ENCODE measurements at places on chromosomes 16 and 17. TPM values are rescaled to one million over a fixed set of nuclear protein-coding genes. Genes with fewer than 3 reads are reported as not detected.

DNA sequence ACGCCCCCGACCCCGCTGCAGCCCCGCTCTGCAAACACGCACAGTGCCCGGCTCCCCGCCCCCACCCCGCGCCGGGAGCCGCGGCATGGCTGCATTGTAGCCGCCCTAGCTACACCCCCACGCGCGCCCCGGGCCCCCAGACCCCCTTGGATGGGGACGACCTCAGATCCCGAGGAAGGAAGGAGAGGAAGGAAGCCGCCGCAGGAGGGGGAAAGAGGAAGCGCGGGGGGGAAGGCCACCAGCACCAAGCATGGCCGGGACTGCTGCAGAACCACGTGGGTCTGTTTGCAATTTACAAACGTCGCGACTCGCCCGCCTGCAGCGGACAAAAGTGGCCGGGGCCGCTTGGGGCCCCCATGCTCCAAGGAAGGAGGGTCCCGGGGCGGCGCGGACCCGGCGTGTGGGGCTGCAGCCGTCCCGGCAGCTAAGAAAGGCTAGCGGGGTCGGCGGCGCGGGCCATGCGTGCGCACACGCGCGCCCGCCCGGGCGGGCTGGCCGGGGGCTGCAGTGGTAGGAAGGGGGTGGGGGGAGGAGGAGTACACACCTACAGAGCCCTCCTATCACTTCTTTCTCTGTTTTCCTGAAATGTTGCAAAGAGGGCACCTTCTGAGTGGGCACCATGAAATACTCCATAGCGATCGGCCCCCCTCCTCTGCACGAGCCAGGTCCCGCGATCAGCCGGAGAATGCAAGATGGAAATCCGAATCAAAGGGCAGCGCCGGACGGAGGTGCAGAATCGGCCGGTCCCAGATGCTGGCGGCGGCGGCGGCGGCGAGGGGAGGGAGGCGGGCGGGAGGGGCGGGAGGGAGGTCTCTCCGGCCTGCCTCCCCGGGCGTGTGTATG lies 488 bp downstream of the TFAP4 start:
- peaks cover 14% of the 10 kb centered on the region for H3K4me1 ChIP-seq
- DNase-seq = peak; percentile 44
- no peaks in the 10 kb centered on the region for H3K27me3 ChIP-seq
- H3K27ac ChIP-seq = peak overlapping the region; percentile 95

The MXRA7 gene
- 53.7 TPM for total RNA-seq

The PPP1R27 gene
- total RNA-seq = not detected

- H3K4me3 ChIP-seq = peak overlapping the region; percentile 89
- peak; percentile 54 for DNase-seq
- peak overlapping the region; percentile 76 for H3K27ac ChIP-seq
- no peaks in the 10 kb centered on the region for H3K27me3 ChIP-seq
These were observed 1.1 kb upstream of the CAPN15 start for GRCh38 chr16:526181-527014.

- no peaks in the 10 kb centered on the region for H3K4me1 ChIP-seq
- H3K27ac ChIP-seq = no peak overlapping the region
- H3K4me3 ChIP-seq = no peak overlapping the region
- H3K36me3 ChIP-seq = peaks cover 52% of the 10 kb centered on the region
- DNase-seq = no peak
These were observed 6.1 kb upstream of the MXRA7 start for GRCh38 chr17:76716839-76717215.

DNA sequence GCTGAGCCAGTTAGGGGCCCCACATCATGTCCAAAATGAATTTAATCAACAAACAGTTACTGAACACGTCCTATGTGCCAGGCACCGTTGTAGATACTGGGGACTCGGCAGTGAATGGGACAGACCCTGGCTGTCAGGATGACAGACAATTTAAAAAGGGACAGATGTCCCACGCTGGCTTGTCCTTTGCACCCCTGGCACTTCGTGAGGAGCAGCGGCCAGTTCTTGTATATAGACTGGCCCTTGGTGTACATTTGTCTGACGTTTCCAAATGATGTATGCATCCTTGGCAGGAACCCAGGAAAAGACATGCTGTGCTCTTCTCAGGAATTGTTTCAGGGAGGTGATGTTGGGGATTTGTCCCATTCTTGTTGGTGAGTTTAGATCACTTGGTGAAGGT lies 21.1 kb downstream of the IL4R start:
- no peak overlapping the region for H3K4me3 ChIP-seq
- H3K36me3 ChIP-seq = peaks cover 34% of the 10 kb centered on the region
- H3K27me3 ChIP-seq = no peaks in the 10 kb centered on the region
- H3K27ac ChIP-seq = no peak overlapping the region
- DNase-seq = no peak

DNA sequence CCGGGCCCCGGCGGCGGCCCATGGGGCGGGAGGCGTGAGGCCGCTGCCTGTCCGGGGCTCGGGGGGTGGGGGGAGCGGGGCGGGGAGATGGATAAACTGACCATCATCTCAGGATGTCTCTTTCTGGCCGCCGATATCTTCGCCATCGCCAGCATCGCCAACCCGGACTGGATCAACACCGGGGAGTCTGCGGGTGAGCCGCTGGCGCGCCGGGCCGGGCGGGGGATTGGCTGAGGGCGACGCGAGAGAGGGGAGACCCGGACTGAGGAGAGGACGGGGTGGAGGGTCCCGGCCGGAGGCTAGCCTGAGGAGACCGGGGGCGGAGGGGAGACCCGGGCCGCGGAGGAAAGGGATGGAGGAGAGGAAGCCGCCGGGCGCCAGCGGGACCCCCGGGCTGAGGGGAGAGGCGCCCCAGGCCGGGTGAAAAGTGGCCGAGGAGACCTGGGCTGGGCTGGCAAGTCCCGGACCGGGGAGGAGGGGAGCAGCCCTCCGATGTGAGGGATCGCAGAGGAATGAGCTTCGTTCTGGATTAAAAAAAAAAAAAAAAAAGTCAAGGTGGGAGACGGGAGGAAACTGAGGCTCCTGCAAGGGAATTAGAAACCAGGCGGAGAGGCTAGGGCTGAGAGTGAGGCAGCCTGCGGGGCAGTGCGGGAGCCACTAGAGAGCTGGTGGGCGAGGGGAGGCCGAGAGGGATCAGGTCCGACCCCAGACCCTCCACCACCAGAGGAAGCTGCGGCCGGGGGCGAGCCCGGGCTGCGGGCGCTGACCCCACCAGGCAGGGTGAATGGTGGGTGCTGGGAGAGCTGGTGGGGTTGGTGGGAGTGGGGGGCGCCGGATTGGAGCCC lies 526 bp downstream of the MOSMO start:
- H3K4me1 ChIP-seq = peaks cover 12% of the 10 kb centered on the region
- H3K36me3 ChIP-seq = no peaks in the 10 kb centered on the region
- peak overlapping the region; percentile 90 for H3K4me3 ChIP-seq
- DNase-seq = peak; percentile 52
- no peak overlapping the region for H3K27ac ChIP-seq

DNA sequence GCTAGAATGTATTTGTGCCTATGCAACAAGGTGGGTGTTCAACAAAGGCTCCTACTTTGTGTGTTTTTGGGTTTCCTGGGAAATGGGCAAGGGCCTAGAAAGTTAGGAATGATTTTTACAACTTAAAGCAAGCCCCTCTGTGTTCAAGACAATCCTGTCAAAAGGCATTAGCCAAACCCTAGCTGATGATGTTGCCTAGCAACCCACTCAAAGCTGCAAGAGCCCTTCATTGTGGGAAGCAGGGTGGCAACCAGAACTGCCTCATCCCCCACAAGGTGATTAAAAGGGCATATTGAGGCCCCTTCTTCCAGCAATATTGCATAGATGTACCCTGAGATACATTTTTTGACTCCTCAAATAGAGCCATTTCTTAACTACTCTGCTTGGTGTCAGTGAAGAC lies 16.0 kb upstream of the RASL10B start:
- DNase-seq = no peak
- H3K27me3 ChIP-seq = no peaks in the 10 kb centered on the region
- H3K4me3 ChIP-seq = no peak overlapping the region
- H3K27ac ChIP-seq = no peak overlapping the region

DNA sequence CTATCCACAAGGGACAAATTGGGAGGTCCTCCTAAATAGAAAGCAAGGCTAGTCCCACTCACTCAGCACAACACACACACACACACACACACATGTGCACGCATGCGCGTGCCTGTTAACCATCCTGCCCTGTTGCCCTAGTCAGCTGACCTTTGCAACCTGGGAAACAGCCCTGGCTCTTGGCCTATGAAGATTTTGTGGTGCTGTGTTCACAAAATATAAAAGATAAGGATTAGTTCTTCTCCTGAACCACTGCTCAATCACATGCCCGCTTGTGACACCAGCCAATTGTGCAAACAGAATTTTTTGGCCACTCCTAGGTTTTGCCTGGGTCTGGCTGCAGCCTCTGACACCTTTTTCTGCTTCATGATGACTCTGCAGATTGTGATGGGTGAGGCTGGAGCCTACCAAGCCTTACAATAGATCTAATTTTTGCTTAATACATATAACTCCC lies 3.3 kb upstream of the CES1 start:
- no peaks in the 10 kb centered on the region for H3K4me1 ChIP-seq
- peaks cover 8% of the 10 kb centered on the region for H3K27me3 ChIP-seq
- no peaks in the 10 kb centered on the region for H3K36me3 ChIP-seq

- peaks cover 27% of the 10 kb centered on the region for H3K4me1 ChIP-seq
- H3K4me3 ChIP-seq = no peak overlapping the region
- no peak for DNase-seq
- H3K27ac ChIP-seq = no peak overlapping the region
- H3K36me3 ChIP-seq = peaks cover 7% of the 10 kb centered on the region
These were observed 21.3 kb downstream of the SLC7A5 start for GRCh38 chr16:87847785-87848675.

The CLEC18B gene
- total RNA-seq = 0.50 TPM

GRCh38 chr17:72631949-72632684 lies 460.4 kb downstream of the SLC39A11 start:
- H3K4me3 ChIP-seq = no peak overlapping the region
- no peak for DNase-seq
- no peak overlapping the region for H3K27ac ChIP-seq
- no peaks in the 10 kb centered on the region for H3K27me3 ChIP-seq
- H3K4me1 ChIP-seq = peaks cover 2% of the 10 kb centered on the region
- no peaks in the 10 kb centered on the region for H3K36me3 ChIP-seq

GRCh38 chr16:13390093-13390985 lies 488.9 kb downstream of the SHISA9 start:
- no peak overlapping the region for H3K27ac ChIP-seq
- no peak for DNase-seq
- H3K36me3 ChIP-seq = peaks cover 23% of the 10 kb centered on the region
- peaks cover 2% of the 10 kb centered on the region for H3K27me3 ChIP-seq

- no peaks in the 10 kb centered on the region for H3K4me1 ChIP-seq
- H3K27ac ChIP-seq = no peak overlapping the region
- H3K4me3 ChIP-seq = no peak overlapping the region
- H3K27me3 ChIP-seq = no peaks in the 10 kb centered on the region
These were observed 117.0 kb upstream of the MAF start for GRCh38 chr16:79717333-79718137.

The GPT2 gene
- 61.0 TPM for total RNA-seq

DNA sequence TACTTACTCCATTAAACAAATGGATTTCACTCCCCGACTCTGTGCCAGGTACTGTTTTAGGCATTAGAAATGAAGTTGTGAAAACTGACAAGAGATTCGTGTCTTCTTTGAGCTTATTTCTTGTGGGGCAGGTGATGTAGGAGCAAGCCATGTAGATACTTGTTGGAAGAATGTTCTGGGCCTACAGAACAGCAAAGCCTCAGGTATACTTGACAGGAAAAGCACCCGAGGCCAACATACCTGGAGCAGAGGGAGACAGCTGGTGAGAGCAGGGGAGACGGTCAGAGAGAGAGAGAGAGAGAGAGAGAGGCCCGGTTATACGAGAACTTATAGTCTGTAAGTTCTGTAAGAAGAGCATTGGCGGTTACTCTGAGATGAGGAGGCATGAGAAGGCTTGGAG lies 110.8 kb downstream of the FTO start:
- H3K36me3 ChIP-seq = peaks cover 7% of the 10 kb centered on the region
- no peak for DNase-seq
- H3K27me3 ChIP-seq = no peaks in the 10 kb centered on the region
- H3K4me3 ChIP-seq = no peak overlapping the region

The CTRB1 gene
- total RNA-seq = 5.7 TPM

The SLFN13 gene
- 20.8 TPM for total RNA-seq

DNA sequence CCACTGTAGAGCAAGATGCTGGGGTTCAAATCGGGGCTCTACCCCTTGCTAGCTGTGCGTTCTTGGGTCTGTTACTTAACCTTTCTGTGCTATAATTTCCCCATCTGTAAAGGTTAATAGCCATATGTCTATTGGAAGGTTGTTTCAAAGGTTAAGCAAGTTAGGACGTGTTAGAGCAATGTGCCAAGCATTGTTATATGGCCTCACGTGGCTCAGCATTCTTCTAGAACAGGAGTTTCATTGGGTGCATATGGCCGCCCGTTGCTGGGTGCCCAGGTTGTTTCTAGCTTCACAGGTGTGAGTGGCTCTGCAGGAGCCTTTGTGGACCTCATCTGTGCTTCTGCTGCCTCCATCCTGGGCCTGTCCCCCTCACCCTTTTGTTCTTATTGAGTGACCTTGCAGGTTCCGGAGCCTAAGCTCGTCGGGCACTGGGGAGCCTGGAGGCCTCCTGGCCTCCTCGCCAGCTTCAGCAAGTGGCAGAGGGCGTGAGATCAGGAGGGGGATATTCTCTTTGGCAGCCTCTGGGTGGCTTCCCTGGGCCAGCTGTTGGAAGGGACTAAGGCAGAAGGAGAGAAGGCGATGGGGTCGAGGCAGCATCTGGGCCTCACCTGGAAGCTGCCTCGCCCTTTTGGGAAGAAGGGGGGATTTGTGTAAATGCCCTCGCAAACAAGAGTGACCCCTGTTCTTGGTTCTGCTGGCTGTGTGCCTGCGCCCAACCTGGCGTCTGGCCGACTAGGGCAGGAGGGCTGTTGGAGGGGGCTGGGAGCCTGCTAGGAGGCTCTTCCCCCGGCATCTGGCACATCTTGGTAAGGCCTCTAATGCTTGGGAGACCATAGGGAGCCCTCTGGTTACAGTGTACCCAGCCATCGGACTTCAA lies 80.2 kb upstream of the CIBAR2 start:
- H3K36me3 ChIP-seq = peaks cover 3% of the 10 kb centered on the region
- H3K27me3 ChIP-seq = no peaks in the 10 kb centered on the region
- no peak overlapping the region for H3K27ac ChIP-seq

- no peak overlapping the region for H3K27ac ChIP-seq
- peak; percentile 59 for DNase-seq
- H3K4me1 ChIP-seq = peaks cover 6% of the 10 kb centered on the region
- peak overlapping the region; percentile 83 for H3K4me3 ChIP-seq
- no peaks in the 10 kb centered on the region for H3K36me3 ChIP-seq
These were observed 999 bp upstream of the FLYWCH2 start for GRCh38 chr16:2881783-2882649.

- no peak for DNase-seq
- peaks cover 37% of the 10 kb centered on the region for H3K4me1 ChIP-seq
- no peak overlapping the region for H3K4me3 ChIP-seq
- H3K27ac ChIP-seq = no peak overlapping the region
These were observed 76.3 kb downstream of the TANC2 start for GRCh38 chr17:63042256-63042812.

The CTRB2 gene
- 6.8 TPM for total RNA-seq
